Endothelial cell of umbilical vein (primary cell): ENCODE measurements at places on chromosomes 3 and 15. TPM values are rescaled to one million over a fixed set of nuclear protein-coding genes. Genes with fewer than 3 reads are reported as not detected.

DNA sequence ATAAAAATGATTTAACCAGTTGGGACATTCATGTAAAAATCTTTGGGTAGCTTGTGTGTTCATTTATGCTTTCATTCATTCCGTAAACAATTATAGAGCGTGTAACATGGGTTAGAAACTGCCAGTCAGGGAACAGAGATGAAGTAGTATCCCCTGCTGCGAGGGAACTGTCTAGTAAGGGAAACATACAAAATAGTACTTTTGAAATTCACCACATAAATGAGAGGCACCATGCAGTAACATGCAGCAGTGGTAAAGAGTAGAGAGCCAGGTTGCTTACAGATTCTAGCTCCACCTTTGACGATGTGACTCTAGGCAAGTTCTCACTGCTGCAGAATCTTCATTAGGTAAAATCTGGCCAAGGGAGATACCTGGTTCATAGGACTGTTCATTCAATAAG, 938 bp downstream of the DZIP3 start:
- no peaks in the 10 kb centered on the region for H3K27me3 ChIP-seq
- peak overlapping the region; percentile 87 for H3K27ac ChIP-seq
- H3K4me3 ChIP-seq, result peak overlapping the region; percentile 72

GRCh38 chr3:45665101-45665572, 24.1 kb upstream of the SACM1L start:
- H3K4me3 ChIP-seq, result no peak overlapping the region
- peak; percentile 78 for DNase-seq
- peaks cover 49% of the 10 kb centered on the region for H3K4me1 ChIP-seq
- peak overlapping the region; percentile 70 for H3K27ac ChIP-seq
- no peaks in the 10 kb centered on the region for H3K27me3 ChIP-seq
- peaks cover 5% of the 10 kb centered on the region for H3K36me3 ChIP-seq

DNA sequence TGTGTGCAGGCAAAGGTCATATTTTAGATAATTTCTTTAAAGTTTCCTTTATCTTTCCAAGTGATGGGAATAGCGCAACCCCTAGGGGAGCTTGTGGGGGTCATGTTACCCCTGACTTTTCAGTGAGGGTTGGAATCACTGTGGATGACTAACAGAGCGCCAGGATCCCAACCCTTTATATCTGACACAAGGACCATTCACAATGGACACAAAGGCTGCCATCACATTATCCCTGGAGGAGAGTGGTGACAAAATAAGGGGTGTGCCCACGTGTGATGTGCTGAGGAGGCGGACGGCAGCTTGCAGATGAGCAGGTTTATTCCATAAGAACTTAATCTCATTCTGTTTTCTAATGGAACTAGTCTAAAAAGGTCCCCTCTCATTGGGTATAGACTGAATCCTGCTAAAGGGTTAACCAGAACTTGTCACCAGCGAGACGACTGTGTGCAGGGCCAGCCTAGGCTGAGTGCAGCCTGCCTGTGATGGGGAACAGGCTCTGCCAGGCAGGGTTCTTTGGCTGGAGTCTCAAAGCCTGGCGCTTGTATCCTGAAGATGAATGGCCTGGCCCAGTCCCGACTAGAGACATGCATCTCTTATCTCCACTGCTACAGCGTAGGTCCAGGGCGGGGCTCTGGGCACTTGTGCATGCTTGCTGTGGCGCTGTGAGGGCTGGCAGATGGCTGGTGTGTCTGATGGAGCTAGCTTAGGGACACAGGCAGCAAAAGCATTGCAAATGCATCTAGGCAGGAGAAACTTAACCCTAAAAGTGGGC, 50.2 kb downstream of the CHDH start:
- no peaks in the 10 kb centered on the region for H3K27me3 ChIP-seq
- no peak overlapping the region for H3K27ac ChIP-seq
- no peaks in the 10 kb centered on the region for H3K4me1 ChIP-seq
- H3K36me3 ChIP-seq, result no peaks in the 10 kb centered on the region
- H3K4me3 ChIP-seq, result no peak overlapping the region

GRCh38 chr3:194203482-194204041, 67.6 kb downstream of the HES1 start:
- H3K27ac ChIP-seq, result no peak overlapping the region
- H3K4me3 ChIP-seq, result peak overlapping the region; percentile 31
- H3K4me1 ChIP-seq, result peaks cover 17% of the 10 kb centered on the region
- H3K27me3 ChIP-seq, result peaks cover 2% of the 10 kb centered on the region
- no peak for DNase-seq
- no peaks in the 10 kb centered on the region for H3K36me3 ChIP-seq

DNA sequence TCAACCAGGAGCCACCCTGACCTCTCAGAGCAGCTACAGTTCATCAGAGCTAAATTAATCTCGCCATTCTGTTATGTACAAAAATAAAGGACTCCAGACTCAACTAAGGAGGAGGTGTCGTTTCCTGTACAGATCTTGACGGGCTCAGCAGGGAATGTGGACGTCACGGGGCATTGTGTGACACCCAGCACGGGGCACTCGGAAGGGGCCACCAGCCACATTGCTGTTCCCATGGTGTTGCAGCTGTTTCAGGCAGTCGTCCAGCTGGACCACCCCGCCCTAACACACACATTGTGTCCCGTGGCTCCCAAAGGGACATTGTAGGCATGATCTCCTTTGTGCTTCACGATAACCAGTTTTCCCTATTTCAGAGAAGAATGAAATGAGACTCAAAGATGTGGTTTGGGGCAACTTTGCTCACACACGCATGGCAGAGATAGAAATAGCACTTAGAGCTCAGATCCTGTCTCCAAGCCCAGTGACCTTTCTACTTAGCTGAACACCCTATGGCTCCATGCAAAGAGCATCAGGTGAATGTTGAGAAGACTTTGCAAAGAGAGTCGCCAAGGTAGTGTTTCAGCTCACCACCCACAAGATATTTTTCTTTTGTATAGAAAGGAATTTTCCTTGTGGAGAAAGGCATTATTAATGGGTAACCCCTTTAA, 5.5 kb downstream of the SSUH2 start:
- no peaks in the 10 kb centered on the region for H3K27me3 ChIP-seq
- H3K4me1 ChIP-seq, result no peaks in the 10 kb centered on the region
- DNase-seq, result no peak
- no peak overlapping the region for H3K27ac ChIP-seq
- no peaks in the 10 kb centered on the region for H3K36me3 ChIP-seq

DNA sequence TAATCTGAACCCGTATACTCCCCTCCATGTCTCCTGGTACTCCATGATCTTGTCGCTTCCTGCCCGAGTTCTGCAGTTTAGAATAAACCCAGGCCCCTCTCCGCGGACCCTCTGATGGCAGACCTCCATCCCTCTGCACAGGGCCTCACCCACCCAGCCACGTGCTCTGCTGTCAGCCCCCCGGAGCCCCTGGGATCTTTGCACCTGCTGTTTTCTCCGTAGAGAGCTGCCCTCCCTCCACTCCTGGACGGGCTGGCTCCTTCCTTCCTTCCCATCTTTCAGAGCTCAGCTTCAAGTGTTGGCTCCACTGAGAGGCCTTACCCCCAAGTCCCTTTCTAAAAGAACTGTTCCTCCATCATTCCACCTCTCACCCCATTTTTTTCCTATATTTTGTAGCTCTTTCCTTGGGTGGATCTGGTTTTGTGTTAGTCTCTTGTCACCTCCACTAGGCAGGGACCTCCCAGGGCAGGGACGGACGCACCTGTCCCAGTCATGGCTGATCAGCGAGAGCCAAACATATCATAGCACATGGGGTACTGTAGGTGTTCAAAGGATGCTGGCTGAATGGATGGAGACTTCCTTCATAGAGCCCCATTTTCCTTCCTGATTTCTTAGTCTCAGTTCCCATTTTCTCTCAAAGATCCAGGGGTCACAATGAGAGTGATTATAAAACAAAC, 106.6 kb downstream of the VGLL4 start:
- no peaks in the 10 kb centered on the region for H3K36me3 ChIP-seq
- H3K27me3 ChIP-seq, result no peaks in the 10 kb centered on the region
- no peak overlapping the region for H3K27ac ChIP-seq
- H3K4me3 ChIP-seq, result no peak overlapping the region
- H3K4me1 ChIP-seq, result no peaks in the 10 kb centered on the region

- H3K36me3 ChIP-seq, result no peaks in the 10 kb centered on the region
- no peak for DNase-seq
- no peak overlapping the region for H3K4me3 ChIP-seq
Measured at GRCh38 chr15:51285399-51285798, 53.0 kb downstream of the CYP19A1 start.

DNA sequence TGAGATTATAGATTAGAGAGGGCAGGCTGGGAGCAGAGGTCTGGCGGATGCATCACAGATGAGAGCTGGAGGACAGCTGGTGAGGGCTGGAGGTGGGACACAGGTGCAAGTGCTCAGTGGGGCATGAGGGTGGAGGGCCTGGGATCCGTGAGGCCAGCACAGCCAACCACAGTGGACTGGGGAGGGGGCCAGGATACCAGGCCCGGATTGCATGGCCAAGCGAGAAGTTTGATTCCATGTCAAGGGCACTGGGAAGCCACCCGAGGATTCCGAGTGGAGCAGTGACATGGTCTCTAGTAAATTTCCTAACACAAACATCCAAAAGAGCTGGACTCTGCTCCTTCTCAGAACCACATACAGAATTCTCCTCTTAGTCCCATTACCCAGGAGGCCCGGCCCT, 44.0 kb upstream of the SLC41A3 start:
- H3K4me3 ChIP-seq, result no peak overlapping the region
- no peak overlapping the region for H3K27ac ChIP-seq
- peaks cover 1% of the 10 kb centered on the region for H3K27me3 ChIP-seq
- no peaks in the 10 kb centered on the region for H3K36me3 ChIP-seq
- DNase-seq, result no peak

- H3K27ac ChIP-seq, result no peak overlapping the region
- DNase-seq, result peak; percentile 60
- H3K4me1 ChIP-seq, result peaks cover 30% of the 10 kb centered on the region
- H3K27me3 ChIP-seq, result no peaks in the 10 kb centered on the region
Measured at GRCh38 chr15:52011711-52012144, 7.3 kb upstream of the MAPK6 start.

- no peak for DNase-seq
- H3K4me3 ChIP-seq, result no peak overlapping the region
- H3K36me3 ChIP-seq, result no peaks in the 10 kb centered on the region
- H3K27ac ChIP-seq, result no peak overlapping the region
Measured at GRCh38 chr3:115385774-115386730, 237.3 kb upstream of the GAP43 start.

- DNase-seq, result peak; percentile 94
- no peaks in the 10 kb centered on the region for H3K27me3 ChIP-seq
Measured at GRCh38 chr3:128487813-128488635, 5.0 kb downstream of the GATA2 start.

- H3K4me1 ChIP-seq, result no peaks in the 10 kb centered on the region
- DNase-seq, result no peak
- H3K4me3 ChIP-seq, result no peak overlapping the region
- H3K36me3 ChIP-seq, result peaks cover under 1% of the 10 kb centered on the region
Measured at GRCh38 chr15:78156653-78157052, 7.5 kb downstream of the IDH3A start.

DNA sequence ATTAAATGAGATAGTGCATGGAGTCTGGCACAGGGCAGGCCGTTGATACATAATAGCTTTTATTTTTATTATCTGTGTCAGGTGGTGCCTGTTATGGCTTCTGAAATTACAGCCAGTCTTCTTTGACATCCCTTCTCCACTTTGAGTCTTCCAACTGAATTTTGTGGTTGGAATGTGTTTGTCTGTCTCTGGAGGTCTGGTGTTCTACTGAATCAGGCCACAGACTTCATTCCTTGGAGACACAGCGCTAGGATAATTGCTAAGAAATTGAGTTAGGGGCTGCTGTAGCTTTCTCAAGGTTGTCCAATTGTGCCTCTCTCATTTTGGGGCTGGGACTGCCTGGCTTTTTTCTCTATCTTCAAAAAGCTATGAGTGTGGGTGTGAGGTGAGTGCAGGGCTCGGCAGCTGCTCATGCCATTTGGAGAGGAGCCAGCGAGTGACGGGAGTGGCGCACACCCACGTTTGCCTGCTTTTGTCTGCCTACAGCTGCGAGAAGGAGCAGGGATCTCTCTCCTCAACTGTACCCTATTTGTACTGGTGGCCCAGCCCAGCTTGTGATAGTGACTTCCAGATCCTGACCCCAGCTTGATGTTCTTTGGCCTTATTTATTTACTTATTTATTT, 49.8 kb upstream of the SYN2 start:
- H3K27ac ChIP-seq, result no peak overlapping the region
- H3K36me3 ChIP-seq, result no peaks in the 10 kb centered on the region
- H3K27me3 ChIP-seq, result no peaks in the 10 kb centered on the region
- H3K4me1 ChIP-seq, result no peaks in the 10 kb centered on the region

- no peak overlapping the region for H3K27ac ChIP-seq
- H3K27me3 ChIP-seq, result peaks cover 25% of the 10 kb centered on the region
- H3K4me3 ChIP-seq, result no peak overlapping the region
- DNase-seq, result peak; percentile 40
- no peaks in the 10 kb centered on the region for H3K4me1 ChIP-seq
Measured at GRCh38 chr3:13559764-13560525, 11.0 kb downstream of the FBLN2 start.

DNA sequence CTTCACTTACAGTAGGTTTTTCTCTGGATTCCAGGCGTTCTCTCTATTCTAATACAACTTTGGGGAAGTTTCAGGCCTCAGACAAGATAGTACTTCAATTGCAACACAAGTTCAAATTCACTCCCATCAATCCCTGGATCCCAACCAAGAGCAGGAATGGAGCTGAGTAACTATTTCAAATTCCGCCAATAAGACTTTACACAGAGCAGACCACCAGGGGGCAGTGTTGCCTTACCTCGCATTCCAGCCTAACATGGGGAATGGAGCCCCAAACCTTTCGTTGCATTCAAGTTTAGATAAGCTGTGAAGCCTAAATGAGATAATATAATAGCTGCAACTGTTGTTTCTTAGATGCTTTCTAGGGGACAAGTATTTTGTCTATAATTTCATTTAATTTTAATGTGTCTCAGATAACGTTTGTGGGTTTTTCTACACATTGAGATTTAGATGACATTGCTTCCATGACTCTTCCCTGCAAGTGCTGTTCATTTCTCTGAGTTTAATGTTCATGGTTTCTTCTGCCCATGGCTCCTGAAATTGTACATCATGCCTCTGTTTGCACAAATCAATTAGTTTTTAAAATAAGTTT, 186.7 kb downstream of the NSUN3 start:
- no peak overlapping the region for H3K4me3 ChIP-seq
- H3K36me3 ChIP-seq, result no peaks in the 10 kb centered on the region
- H3K27me3 ChIP-seq, result no peaks in the 10 kb centered on the region
- H3K4me1 ChIP-seq, result no peaks in the 10 kb centered on the region
- DNase-seq, result peak; percentile 57
- no peak overlapping the region for H3K27ac ChIP-seq

DNA sequence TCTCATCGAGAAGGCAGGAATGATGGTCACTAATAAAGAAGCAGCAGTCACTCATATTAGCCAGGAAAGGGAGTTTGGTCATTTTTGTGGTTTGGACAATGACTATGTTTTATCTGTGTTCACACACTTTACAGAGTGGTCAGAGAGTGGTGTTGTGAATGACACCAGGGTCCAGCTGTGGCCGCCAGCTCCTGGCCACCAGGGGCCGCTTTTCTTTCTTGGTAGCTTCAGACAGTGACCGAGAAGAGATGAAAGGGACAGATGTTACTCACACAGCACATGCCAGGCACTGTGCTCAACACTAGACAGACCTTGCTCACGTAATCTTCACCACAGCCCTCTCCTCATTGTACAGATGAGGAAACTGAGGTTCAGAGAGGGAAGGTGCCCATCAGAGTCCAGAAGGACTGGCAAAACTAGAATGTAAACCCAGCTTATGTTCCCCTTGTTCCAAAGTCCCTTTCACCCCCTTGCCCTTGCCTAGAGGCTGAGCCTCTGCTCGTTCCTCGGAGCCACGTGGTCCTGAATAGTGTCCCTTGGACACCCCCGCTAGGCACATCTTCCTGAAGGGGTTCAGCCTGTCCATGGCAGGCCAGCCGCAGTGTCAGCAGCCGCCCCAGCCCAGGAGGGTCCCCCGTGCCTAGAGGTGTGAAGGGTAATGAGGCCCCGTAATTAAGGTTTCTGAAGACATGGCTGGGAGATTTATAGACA, 55.6 kb downstream of the CYP11A1 start:
- H3K4me1 ChIP-seq, result no peaks in the 10 kb centered on the region
- peak; percentile 19 for DNase-seq

The SPATA12 gene
- total RNA-seq, result 0.14 TPM in 1 of 2 replicates, not detected in the other

The UBXN7 gene
- 55.1 and 57.0 TPM in 2 replicates for total RNA-seq

The ALS2CL gene
- 9.7 and 10.1 TPM in 2 replicates for total RNA-seq

The TMEM207 gene
- total RNA-seq, result not detected in 2 replicates
